Thoracic aorta (tissue), 2 donors: ENCODE measurements at places on chromosomes 7 and 10. TPM values are rescaled to one million over a fixed set of nuclear protein-coding genes. Genes with fewer than 3 reads are reported as not detected.
A peak's percentile ranks its signal among the peaks of the same experiment; 100 is the strongest.

Gene PTF1A
- not detected for total RNA-seq

GRCh38 chr7:120168066-120168465 is 104.9 kb upstream of the KCND2 start:
- peaks cover 37% of the 10 kb centered on the region for H3K4me1 ChIP-seq
- peak overlapping the region; percentile 48 for H3K27ac ChIP-seq
- no peaks in the 10 kb centered on the region for H3K27me3 ChIP-seq
- H3K4me3 ChIP-seq: no peak overlapping the region

DNA sequence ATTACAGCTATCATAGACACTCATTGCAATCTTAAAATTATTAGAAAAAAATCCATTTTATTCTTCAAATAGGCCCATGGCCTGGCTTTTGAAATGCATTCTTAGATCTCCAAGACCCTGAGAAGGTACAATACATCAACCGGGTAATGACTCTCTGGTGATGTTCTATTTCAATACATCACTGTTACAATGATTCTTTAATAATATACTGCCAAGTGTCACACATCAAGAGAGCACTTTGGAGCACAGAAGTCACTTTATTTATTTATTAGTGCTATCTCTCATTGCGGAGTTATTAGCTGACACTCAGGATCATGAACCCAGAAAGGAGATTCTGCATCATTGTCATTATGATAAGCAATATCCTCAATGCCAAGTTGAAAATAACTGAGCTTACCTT is 748.5 kb upstream of the MBL2 start:
- no peaks in the 10 kb centered on the region for H3K4me1 ChIP-seq
- no peak overlapping the region for H3K4me3 ChIP-seq
- H3K27ac ChIP-seq: no peak overlapping the region
- H3K27me3 ChIP-seq: no peaks in the 10 kb centered on the region

Gene ZNF398
- 31.5 TPM for total RNA-seq

Gene ACTR3C
- 6.4 TPM for total RNA-seq

Gene ADAM12
- total RNA-seq: 2.2 TPM

GRCh38 chr7:48154792-48155413 is 16.4 kb upstream of the ABCA13 start:
- no peak for DNase-seq
- no peaks in the 10 kb centered on the region for H3K36me3 ChIP-seq
- no peak overlapping the region for H3K27ac ChIP-seq
- no peak overlapping the region for H3K4me3 ChIP-seq

GRCh38 chr7:146655928-146656797 is 539.6 kb downstream of the CNTNAP2 start:
- no peaks in the 10 kb centered on the region for H3K4me1 ChIP-seq
- no peak overlapping the region for H3K27ac ChIP-seq

Gene ZNF467
- 7.4 TPM for total RNA-seq

- no peak overlapping the region for H3K4me3 ChIP-seq
- H3K27ac ChIP-seq: no peak overlapping the region
- no peaks in the 10 kb centered on the region for H3K27me3 ChIP-seq
- no peak for DNase-seq
- no peaks in the 10 kb centered on the region for H3K4me1 ChIP-seq
- H3K36me3 ChIP-seq: no peaks in the 10 kb centered on the region
Observed at GRCh38 chr7:85776691-85777345, 590.0 kb upstream of the SEMA3D start.

DNA sequence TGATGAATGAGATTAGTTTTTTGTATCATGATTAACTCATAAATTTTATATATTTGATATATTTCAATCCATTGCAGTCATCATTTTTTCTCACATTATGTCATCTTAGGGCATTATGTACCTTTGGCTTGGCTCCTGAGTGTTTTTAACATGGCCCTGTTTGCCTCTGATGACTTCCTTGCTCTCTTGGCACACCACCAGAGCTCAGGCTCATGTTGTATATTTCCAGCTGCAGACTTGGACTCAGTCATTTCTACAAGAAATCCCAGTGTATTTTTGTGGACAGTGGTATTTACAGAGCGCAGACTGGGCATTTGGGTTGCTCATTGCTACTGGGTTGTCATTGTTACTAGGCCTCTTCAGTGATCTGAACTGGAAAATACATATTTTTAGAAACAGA is 188.5 kb downstream of the ADRA2A start:
- no peaks in the 10 kb centered on the region for H3K27me3 ChIP-seq
- no peak overlapping the region for H3K4me3 ChIP-seq
- no peak for DNase-seq
- H3K4me1 ChIP-seq: no peaks in the 10 kb centered on the region

Gene HACD1
- 82.2 TPM for total RNA-seq

DNA sequence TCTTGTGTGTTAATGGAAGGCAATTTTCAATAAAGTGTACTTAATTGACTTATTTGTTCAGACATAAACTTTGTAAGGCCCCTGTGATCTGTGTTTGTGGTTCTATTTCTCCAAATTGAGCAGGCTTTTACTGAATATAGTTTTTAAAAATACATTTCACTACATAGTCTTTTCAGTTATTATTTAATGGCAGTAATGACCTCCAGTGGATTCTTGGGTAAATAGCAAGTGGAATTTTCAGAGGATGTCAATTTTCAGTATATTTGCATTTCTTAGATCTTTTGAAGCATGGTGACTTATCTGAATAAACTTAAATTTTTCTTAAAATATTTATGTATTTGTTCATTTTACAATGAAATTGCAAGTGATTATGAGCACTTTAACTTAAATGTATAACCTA is 203.1 kb upstream of the PCLO start:
- H3K4me1 ChIP-seq: peaks cover 11% of the 10 kb centered on the region
- H3K27ac ChIP-seq: no peak overlapping the region
- no peaks in the 10 kb centered on the region for H3K36me3 ChIP-seq
- no peaks in the 10 kb centered on the region for H3K27me3 ChIP-seq
